ENCODE measurements at places on chromosomes 5 and 9.

- peak; percentile 25 for DNase-seq
Observed at GRCh38 chr9:91378695-91379127, 17.0 kb upstream of the AUH start.

- no peak for DNase-seq
Observed at GRCh38 chr9:36325081-36325828, 67.0 kb upstream of the GNE start.

DNA sequence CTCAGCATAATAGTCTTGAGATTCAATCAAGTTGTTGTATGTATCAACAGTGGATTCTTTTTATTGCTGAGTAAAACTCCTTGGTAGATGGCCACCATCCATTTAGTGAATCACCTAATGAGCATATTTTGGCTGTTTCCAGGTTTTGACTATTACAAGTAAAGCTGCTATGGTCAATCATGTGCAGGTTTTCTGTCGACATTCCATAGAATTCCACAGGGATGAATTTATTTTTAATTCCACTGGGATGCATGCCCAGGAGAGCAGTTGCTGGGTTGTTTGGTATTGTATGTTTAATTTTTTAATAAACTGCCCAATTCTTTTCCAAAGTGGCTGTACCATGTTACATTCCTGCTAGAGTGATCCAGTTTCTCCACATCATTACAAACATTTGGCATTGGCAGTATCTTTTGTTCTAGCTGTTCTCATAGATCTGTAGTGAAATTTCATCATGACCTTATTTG is 10.5 kb upstream of the S1PR3 start:
- DNase-seq: peak; percentile 78

GRCh38 chr5:53265043-53265442 is 155.5 kb upstream of the MOCS2 start:
- DNase-seq: no peak

DNA sequence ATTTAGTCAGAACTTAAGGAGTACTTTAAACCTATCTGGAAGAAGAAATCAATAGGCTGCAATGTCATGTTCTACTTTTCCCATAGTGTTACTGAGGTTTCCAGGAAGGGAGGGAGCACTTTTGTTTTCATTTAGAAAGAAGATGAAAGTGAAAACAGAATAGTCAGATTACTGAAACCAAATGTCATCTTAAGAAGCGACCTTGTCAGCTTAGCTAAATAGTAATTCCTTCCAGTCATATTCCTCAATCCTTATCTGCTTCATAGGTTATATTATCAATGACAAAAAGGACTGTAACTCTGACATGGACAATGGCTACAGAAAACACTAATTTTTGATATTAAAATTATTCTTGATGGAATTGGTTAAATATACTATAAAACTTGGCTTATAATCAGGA is 27.7 kb downstream of the SAR1B start:
- DNase-seq: no peak

GRCh38 chr5:108143581-108143980 is 238.3 kb downstream of the FBXL17 start:
- peak; percentile 68 for DNase-seq

DNA sequence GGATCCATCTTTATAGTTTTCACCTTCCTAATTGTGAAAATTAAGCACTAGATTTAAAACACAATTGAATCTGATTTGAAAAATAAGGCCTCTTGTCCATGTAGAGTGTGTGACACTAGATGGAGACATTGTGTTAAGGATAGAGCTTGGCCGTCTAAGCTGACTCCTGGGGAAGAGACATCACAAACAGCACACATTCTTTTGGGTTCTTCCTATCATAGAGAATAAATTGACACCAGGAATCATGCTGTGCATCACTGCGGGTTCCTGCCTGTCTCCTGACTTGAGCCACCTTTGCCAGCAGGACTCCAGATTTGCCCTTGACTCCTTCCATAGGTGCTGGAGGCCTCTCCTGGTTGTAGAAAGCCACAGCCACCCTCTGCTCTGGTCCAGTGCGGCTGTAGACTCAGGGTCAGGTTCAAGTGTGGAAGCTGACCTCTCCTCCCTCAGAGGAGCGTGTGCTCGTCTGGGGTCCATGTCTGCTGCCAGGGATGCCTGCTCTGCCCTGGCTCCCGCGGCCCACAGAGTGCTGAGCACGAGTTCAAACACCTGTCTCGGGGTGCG is 11.2 kb downstream of the ROPN1L start:
- DNase-seq: peak; percentile 89

- DNase-seq: no peak
Observed at GRCh38 chr5:113205323-113205722, 228.7 kb downstream of the DCP2 start.

DNA sequence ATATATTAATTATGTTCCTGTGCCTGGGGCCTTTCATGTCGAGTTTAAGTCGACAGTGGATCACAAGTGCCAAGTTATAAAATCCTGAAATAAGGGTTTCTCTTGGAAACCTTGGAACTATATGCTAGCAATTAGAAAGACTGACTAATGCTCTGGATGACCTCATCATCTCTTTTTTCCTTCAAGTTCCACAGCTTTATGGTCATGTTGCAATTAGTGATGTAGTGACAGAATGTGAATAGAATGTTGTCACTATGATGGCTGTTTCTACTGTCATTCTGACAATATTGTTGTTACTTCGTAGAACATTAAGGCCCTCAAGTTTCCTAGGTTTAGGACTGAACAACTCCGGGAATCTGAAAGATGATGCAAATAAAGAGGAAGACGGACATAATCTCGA is 368.0 kb upstream of the SEMA6A start:
- DNase-seq: no peak

- DNase-seq: no peak
Observed at GRCh38 chr5:150303660-150304386, 1.1 kb upstream of the ARSI start.

- DNase-seq: no peak
Observed at GRCh38 chr5:38535248-38535750, 21.1 kb downstream of the LIFR start.

GRCh38 chr5:132218321-132218720 is 9.3 kb downstream of the P4HA2 start:
- DNase-seq: no peak

DNA sequence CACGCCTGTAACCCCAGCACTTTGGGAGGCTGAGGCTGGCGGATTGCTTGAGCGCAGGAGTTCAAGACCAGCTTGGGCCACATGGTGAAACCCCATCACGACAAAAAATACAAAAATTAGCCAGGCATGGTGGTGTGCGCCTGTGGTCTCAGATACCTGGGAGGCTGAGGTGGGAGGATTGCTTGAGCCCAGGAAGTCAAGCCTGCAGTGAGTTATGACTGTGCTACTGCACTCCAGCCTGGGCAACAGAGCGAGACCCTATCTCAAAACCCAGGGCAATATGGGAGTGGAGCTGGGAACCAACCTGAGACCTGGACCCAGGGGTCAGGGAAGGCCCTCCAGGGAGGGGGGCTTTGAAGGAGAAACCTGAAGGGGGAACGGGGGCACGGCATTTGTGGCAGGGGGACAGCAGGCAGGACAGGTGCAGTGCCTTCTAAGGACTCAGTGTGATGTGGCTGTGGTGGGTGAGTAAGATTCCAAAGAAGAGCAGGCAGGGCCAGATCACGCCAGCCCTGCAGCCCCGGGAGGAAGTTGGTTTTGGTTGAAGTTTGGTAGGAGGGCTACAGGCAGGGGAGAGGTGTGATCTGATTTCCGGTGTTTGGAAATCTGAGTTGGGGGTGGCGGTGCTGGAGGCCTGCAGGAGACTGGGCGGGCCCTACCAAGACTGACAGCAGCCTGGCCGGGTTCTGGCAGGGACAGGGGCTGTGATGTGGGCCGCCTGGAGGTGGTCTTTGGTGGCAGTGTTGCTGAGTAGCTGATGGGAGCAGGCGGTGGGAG is 46.2 kb downstream of the NTNG2 start:
- DNase-seq: no peak

DNA sequence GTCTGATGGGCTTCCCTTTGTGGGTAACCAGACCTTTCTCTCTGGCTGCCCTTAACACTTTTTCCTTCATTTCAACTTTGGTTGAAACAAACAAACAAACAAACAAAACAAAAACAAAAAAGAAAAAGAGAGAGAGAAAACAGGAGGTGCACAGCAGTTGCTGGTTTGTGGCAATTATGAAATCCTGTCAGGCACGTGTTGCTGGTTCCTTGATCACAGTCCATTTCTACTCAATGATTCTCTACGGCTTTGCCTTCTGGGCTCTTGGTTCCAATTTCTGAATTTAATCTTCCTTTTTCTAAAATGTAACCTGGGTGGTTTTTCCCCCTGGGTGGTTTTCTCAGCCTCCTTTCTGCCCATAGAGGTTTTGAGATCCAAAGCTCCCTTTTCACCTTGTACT is 17.8 kb upstream of the PANK3 start:
- no peak for DNase-seq

DNA sequence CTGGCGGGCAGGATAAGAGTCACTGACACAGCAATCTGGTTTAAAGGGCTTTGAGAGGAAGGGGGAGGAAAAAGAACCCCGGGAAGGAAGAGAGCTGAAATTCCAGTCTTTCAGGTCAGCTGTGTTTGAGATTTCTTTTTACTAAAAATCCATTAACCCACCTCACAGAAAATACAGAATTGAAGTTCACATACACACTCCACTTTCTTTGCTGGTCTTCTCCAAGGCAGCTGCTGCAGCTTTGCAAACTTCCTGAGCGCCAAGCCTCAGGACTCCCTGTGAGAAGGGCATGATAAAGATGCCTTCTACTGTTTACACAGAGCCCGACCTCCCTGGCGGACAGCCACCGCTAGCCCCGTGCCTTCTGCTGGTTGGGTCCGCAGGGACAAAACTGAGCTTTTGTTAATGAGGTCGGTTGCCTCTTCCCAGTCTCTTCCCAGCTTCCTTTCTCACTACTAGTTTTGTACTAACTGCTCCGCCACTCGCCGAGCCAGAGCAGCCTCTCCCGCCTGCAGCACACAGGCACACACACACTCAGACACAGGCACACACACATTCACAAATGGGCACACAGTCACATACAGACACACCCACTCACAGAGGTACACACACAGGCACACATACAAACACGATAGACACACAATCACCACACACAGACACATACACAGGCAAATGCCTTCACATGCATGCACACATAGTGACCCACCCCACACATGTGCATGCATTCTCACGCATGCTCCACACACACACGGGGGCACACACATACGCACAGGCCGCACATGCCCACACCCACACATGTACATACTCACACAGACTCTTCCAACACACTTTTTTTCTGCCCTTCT is at the start of gene FREM1:
Gene FREM1 (minus strand): TSS at position 468 of the 845 bp plus-strand sequence. CDS start 41,451 bp downstream, outside the sequence.
- DNase-seq: peak; percentile 19

DNA sequence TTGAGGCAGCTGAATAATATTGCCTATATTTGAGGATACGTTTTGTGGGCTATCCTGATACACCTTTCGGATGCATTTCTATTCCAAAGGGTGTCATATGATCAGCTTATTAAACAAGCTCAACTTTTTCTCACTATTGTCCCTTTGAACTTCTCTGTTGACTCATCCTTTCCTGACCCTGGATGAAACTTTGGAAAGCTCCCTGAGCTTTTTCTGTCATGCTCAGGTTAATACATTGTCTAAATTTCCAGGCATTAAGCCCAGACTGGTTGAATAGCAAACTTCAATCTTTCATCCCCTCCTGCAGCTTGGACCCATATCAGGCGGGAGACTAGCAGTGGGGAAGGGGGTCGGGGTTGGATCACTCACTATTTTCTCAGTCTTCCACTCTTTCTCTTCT is 104.9 kb upstream of the PTPN3 start:
- DNase-seq: no peak

GRCh38 chr5:125381290-125381689 is 634.9 kb upstream of the ZNF608 start:
- no peak for DNase-seq

DNA sequence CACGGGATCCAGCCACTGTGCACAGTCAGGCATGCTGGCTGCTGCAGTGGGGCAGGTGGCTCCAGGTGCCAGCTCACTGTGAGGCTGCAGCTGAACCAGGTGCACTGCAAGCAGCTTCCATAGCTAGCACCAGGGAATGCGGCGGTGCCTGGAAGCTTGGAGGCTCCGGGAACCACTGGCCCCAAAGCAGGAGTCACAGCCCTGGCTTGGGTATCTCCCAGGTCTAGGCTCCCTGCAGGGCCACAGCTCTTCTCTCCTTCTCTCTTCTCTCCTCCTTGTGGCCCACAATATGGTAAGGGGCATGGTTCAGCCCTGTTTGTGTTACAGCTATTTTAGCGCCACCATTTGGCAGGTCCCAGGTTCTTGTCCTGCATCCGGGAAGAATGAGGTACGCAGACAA is 6.7 kb upstream of the MTMR12 start:
- no peak for DNase-seq

GRCh38 chr9:36119476-36119875 is 17.1 kb upstream of the GLIPR2 start:
- no peak for DNase-seq

DNA sequence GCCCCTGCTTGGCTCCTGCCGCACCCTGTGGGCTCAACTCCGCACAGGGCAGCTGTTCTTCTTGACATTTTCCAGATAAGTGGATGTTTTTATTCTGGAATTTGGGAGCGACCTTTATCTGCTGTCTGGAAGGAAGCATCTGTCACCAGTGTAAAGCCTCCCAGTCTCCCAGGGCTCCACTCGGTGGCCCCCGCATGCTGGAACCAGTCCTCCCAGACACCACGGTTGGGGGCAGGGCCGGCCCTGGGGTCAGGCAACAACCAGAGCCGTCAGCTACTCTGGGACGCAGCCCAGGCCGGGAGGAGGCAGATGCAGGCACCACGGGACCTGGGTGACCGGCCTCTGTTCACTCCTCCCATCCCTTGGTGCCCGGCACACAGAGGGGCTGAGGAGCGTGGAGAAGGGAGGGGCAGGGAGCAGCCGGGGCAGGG is 92.8 kb upstream of the ADAMTS2 start:
- no peak for DNase-seq

- DNase-seq: peak; percentile 64
Observed at GRCh38 chr9:113274474-113275156, 757 bp downstream of the CDC26 start.

DNA sequence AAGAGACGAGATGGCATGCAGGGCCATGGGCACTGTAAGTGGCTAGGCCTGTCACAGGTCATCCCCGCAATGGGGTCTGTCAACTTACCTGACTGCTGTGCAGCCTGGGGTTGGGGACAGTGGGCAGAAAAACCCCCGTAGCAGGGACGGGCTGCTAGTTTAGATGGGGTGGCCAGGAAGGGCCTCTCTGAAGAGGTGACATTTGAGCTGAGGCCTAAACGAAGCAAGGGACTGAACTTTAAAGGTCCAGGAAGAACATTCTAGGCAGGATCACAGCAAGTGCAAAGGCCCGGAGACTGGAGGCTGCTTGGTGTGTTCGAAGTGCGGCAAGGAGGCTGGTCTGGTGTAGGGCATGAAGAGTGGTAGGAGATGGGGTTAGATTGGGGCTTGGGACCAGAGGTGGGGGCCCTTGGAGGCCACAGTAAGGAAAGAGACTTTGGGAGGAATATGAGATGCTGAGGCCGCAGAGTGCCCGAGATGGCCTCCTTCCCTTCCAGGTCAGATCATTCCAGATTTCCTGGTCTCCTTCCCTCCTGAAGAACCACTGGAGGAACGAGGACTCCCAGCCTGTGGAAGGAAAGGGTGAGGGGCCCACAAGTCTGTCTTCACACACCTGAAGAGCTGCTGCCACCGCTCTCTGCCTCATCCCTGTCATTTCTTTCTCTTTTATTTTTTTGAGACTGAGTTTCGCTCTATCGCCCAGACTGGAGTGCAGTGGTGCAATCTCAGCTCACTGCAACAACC is 37.9 kb upstream of the SH3PXD2B start:
- no peak for DNase-seq
